ENCODE measurements at places on chromosomes 1 and 21.

DNA sequence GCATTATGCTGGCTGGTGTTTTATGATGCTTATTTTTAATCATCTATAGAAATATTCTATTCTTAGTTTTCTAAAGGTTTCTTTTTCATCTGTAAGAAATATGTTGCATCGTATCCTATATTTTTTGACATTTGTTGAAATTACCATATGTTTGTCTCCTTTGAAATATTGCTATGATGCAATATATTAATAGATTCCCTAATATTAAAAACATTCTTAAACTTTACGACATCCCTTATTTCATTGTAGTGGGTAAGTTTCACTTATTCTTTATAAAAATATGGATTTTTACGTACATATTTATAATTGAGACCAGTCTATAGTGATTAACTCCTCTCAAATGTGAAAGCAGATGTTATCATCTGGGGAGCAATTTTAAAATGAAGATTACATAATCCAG is 258.2 kb upstream of the DUSP10 start:
- no peak for DNase-seq

GRCh38 chr1:7590426-7590790 is 180.7 kb upstream of the VAMP3 start:
- DNase-seq: no peak

GRCh38 chr1:107965110-107965991 is at the start of gene VAV3:
Gene VAV3, minus strand, starts transcription at chr1:107965180. Its CDS starts 311 bp downstream, at chr1:107964869.
- DNase-seq: peak; percentile 37

DNA sequence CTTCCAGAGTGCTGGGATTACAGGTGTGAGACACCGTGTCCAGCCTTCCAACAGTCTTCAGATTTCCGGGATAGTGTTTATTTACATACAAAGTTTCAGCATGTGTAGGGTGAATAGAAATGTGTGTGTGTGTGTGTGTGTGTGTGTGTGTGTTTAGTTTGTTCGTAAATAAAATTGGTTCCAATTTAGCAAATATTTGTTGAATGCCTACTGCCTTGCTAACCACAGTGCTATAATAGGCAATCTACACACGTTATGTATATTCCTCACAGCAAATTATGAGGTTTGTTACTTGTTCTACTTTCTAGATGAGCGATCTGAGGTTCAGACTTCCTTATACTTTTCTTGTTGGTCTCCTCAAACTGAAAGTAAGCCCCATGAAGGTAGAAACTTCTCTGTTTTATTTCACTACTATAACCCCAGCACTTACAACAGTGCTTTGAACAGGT is 32.8 kb upstream of the EPS15 start:
- no peak for DNase-seq

GRCh38 chr21:44471996-44472395 is 16.7 kb downstream of the LRRC3 start:
- DNase-seq: no peak

DNA sequence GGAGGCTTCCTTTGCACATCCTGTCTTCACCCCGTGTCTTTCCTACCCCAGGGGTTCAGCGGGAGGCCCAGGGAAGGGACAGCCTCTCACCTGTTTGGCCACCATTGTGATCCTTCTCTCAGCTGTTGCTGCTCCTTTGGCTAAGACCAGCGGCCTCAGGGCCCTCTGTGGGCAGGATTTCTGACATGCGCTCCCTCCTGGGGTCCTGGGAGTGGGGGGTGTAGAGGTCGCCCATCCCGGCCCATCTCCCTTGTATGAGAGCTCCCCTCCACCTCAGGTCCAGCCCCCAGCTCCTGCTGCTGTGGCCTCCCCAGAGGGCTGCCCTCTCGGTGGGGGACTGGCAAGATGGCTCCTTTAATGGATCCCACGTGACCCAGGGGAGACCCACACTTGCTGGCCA is 120.5 kb downstream of the PRDM2 start:
- no peak for DNase-seq

GRCh38 chr1:41480204-41481108 is 4.0 kb downstream of the EDN2 start:
- DNase-seq: no peak

DNA sequence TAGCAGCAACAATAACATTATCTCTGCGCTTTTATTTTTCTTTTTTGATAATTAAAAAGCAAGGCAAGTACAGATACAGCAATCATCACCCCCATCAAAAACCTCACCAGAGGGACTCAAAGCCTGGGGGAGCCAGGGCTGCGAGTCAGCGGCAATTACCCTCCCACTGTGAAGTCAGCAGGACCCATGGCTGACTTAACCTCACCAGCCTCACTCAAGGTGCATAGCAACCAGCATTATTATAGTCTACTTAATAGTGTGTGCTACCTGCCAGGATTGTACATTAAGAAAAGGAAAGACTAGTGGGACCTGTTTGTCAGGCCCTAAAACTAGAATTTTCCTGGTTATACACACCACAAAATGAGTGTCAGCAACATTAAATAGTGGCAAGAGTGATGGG is 28.9 kb upstream of the SERBP1 start:
- peak; percentile 15 for DNase-seq
